ENCODE measurements at places on chromosomes 4 and X. TPM values are rescaled to one million over a fixed set of nuclear protein-coding genes. Genes with fewer than 3 reads are reported as not detected.

Gene SSX4B
- not detected for total RNA-seq

Gene CRLF2
- 0.46 TPM for total RNA-seq

Gene RNF150
- total RNA-seq: 3.7 TPM

Gene RNF212
- total RNA-seq: 4.5 TPM

Gene ERCC6L
- total RNA-seq: 0.71 TPM

Gene SMARCA1
- 104 TPM for total RNA-seq

Gene PCDH18
- 6.2 TPM for total RNA-seq

Gene FAM184B
- 0.18 TPM for total RNA-seq

Gene BEX2
- 22.0 TPM for total RNA-seq

Gene CPE
- 135 TPM for total RNA-seq

Gene NMU
- total RNA-seq: 2.6 TPM

Gene MAGEE2
- 0.18 TPM for total RNA-seq

Gene CT45A3
- not detected for total RNA-seq

Gene MAGEC1
- total RNA-seq: 0.48 TPM

Gene GJB1
- total RNA-seq: 3.7 TPM

Gene YIPF6
- 44.6 TPM for total RNA-seq

Gene RHOXF2
- not detected for total RNA-seq

Gene CACNA1F
- total RNA-seq: 0.55 TPM

Gene ARR3
- total RNA-seq: not detected

GRCh38 chrX:101450085-101450484, 35.2 kb upstream of the ARMCX4 start:
- DNase-seq: no peak

DNA sequence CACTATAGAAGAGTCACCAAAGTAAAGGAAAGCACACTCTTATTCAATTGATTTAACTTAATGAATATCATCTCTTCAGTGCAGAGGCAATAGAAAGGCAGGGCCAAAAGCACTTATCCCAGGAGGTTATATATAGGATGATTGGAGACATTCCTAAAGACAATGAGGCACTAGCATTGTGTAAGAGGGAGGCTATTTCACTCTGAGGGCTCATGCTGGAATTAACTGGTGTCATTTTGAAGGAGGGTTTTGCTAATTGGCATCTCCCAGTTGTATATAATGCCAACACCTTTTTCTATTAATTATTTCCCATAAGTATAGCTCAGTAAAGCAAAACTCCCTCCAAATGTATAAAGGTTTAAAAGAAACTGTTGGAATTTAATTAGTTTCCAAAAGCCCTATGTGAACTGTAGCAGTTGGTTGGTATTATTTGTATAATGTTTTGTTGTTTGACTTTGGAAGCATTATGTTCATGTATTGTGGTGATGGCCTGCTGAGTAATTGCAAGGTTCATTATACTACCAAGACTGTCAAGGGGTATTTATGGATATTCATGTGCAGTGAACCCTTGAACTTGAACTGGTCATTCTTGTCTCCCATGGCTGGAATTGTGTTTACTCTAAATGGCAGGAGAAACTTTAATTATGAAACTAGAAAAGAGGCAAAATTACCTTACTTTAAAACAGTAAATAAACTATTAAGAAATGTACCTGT, 270.3 kb downstream of the BMPR1B start:
- DNase-seq: no peak

DNA sequence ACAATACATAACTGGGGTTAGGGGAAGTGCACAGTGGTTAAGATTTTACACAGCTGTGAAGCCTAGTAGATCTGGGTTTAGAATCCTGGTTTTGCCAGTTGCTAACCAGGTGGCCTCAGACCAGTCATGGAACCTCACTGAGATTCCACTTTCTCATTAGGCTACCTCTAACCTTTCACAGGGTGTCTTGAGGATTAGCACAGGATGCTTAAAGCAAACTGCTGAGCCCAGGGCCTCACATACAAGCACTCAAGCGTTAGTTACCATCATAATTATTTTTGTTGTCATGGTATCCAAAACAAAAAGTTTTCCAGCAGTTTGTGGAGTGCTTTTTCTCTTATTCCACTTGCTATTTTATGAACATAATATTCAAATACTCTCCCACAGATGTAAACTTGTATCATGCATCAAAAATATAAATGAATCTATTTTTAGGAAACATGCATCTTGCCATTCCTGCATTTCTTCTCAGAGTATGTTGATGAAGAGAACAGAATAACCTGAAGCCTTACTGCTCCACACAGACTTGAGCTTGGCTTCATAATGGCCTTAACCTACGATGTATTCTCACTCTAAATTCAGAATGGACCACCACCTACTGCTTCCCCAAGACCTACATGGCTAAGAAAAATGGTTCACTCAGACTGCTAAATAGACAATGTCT, 12.6 kb downstream of the AP1S2 start:
- no peak for DNase-seq

GRCh38 chrX:53421772-53422085, 725 bp downstream of the SMC1A start:
- DNase-seq: no peak

DNA sequence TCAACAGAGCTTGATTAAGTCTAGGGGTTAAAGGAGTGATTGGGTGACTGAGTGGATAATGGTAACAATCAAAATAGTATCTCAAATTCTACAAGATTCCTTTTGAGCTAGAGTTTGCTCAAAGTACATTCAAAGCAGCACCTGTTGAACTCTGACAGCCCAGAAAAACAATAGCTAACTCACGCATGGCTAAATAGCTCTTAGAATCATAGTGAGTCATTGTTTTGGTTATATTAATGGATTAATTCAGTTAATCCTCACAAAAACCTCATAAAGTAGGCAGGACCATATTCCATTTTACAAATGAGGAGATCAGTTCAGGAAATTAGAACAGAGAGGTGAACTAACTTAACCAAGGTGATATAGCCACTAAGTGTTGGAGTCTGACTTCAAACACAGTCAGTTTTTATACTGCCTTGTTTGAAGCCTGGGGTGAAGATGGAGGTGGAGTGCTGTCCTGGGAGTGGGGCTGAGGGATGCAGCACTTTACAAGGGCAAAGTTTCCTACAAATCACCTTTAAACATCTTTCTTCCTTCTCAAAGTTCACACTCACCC, 35.9 kb upstream of the PPM1K start:
- no peak for DNase-seq

DNA sequence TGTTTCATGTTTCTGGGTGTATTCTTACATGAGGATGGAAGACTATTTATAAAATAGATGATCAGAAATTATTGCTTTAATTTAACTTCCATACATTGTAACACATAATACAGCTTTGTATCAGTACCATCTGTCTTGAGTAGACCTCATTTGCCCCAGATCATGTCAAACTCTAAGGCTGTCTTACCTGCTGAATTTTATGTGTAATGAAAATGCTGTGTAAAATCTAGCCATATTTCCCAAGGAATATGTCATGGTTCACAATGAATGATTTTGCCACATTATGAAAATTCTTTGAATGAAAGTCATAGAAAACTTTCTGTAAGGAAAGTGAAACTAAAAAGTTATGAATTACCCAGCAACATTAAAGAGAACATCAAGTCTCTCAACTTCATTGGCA, 7.4 kb downstream of the BDH2 start:
- no peak for DNase-seq

GRCh38 chr4:145553375-145553774, 65.8 kb upstream of the MMAA start:
- DNase-seq: no peak

GRCh38 chr4:145732001-145732815, 52.3 kb downstream of the C4orf51 start:
- DNase-seq: peak; percentile 30

- no peak for DNase-seq
Observed at GRCh38 chr4:176902710-176903323, 110.1 kb upstream of the VEGFC start.

- no peak for DNase-seq
Observed at GRCh38 chrX:18896680-18897544, 87.0 kb downstream of the PHKA2 start.

DNA sequence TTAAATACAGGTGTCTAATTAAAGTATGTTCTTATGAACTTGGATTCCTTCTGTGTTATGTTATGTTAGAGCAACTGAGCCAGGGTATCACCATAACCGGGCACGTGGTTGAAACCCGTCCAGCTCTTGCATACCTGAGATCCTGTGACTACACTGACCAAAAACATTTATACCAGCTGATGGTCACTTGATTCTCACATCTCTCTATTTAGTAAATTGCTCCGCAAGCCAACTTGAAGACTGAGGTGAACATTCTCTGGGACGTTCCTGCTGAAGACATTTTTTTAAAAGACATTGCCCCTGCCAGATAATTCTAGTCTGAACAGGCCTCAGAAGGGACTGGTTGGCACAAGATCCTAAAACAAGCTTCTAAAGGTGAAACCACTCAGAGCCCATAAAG, 550.0 kb upstream of the DIPK2B start:
- no peak for DNase-seq

DNA sequence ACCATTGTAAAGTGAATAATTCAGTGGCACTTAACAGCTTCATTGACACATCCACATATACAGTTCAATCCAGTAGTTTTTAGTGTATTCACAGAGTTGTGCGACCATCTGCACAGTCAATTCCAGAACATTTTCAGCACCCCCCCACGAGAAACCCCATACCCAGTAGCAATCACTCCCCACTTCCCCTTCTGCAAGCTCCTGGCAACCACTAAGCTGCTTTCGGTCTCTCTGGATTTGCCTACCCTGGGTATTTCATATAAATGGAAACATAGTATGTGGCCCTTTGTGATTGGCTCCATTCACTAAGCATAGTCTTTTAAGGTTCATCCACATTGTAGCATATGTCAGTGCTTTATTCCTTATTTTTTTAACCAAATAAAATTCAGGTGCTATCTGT, 10.0 kb downstream of the MSL3 start:
- no peak for DNase-seq

- no peak for DNase-seq
Observed at GRCh38 chr4:36283912-36284465, 2.6 kb downstream of the DTHD1 start.

DNA sequence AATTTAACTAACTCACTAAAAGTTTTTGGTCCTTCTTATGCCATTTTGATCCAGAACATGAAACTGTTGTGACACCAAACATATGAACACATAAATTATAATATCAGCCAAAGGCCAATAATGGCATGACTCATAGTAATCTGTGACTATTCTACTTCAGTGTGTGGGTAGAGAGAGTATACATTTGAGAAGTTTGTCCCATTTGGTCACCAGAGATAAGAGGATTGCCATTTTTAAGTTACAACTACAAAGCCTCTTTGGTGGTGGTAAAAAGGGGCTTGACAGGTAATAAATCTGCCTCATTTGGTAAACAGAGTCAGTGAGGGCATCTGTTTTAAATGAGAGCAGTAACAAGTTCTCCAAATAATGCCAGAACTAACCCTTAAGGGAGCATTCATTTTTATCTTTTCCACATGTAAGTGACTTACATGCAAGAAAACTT, 117.9 kb downstream of the TBC1D19 start:
- DNase-seq: no peak

GRCh38 chrX:5979338-5979737, 249.3 kb downstream of the NLGN4X start:
- no peak for DNase-seq

GRCh38 chrX:32116047-32116446, 1044.2 kb upstream of the FTHL17 start:
- no peak for DNase-seq

- DNase-seq: no peak
Observed at GRCh38 chr4:48296365-48296764, 26.7 kb upstream of the TEC start.

DNA sequence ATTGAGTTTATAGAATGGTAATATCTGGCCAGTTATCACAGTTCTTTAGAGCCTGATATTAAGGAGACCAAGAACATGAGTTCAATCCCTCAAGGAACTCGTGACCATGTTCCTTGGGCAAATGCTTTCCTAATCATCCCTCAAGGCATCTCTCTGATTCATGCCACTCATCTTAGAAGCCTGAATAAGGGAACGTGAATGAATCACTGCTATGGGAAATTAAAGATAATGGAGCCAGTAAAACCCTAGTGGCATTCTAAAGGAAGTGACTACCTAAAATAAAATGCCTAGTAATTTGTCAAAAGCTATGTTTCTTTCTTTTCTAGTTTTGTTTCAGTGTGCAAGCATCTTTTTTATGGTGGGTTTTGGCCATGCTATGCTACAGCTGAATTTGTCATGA, 1161.3 kb downstream of the C4orf33 start:
- no peak for DNase-seq

- no peak for DNase-seq
Observed at GRCh38 chrX:49878128-49878833, 1.0 kb upstream of the USP27X start.

- DNase-seq: no peak
Observed at GRCh38 chr4:107468812-107469211, 251.2 kb downstream of the PAPSS1 start.

GRCh38 chr4:3434881-3435685, 6.7 kb upstream of the HGFAC start:
- no peak for DNase-seq

- DNase-seq: peak; percentile 61
Observed at GRCh38 chrX:38805432-38806389, 4.5 kb downstream of the MID1IP1 start.

GRCh38 chrX:18654875-18655836, 16.8 kb downstream of the RS1 start:
- DNase-seq: peak; percentile 27

DNA sequence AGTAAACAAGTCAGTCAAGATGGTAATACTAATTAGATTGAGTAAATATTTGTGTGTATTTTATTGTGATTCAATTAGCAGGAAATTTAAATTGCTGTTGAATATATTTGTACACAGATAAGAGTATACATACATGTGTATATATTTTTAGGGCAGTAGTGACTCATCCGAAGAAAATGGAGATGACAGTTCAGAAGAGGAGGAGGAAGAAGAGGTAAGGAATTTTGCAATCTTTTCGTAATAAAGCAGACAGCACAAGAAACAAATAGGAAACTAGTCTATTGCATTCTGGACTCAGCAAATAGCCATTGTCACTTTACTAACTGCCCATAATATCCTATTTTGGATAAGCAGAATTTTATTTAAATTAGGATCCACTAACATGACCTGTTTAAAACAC, 6.6 kb downstream of the IBSP start:
- no peak for DNase-seq

DNA sequence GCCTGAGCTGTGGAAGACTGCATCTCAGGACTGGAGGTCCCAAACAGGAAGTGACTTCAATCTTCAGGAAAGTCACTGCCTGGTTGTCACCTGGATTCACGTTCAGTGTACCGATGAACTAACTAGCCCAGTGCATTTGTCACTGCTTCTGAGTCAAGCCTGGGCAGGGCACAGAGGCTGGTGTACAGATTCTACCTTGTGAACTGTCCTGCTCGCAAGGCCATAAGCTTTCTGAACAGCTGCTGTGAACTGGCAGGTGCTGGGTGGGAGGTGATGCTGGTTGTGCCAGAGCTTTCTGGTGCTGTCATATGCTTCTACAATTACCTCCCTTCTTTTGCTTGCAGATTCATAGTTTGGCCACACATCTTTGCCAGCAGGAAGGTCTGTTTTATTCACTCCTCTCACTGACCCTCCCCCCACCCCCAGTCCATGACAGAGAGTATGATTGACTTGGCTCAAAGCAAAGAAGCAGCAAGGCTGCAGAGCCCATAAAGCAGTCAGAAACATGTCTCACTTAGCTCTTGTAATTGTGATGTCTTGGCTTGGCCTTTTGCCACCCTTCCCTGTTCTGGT, 40.5 kb downstream of the ZCCHC12 start:
- DNase-seq: no peak
